ENCODE measurements at places on chromosomes 7 and 10.

DNA sequence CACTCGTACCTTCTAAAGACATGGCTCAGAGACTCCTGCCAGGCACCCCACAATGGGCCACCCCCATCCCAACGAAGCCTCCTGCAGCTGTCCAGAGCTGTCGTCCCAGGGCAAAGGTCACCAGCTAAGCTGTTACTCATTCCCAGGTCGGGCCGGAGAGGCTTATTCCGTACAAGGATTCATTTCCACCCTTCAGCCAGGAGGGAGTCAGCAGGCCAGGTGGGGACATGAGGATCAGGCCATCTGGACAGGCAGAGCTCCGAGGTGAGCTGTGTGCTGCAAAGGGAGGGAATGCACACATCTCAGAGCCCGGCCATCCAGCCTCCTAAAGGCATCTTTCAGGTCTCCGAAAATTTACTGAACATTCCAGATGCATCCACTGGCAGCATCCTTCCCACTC lies 63.9 kb upstream of the NANOS1 start:
- DNase-seq = no peak

DNA sequence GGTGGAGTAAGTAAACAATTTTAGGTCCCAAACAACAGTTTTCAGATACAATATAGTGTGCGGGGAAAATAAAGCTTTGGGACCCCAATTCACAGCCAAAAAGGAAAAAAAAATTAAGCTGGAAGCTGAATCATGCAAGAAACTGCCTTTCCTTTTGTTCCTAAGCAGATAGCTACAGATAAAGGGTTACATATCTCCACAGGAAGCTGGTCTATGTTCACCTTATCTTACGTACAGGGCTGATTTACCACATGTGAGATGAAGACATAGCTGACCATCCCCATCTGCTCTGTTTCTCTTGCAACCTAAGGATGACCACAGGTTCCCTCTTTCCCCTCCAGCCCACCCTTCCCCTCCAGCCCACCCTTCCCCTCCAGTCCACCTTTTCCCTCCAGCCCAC lies 14.2 kb upstream of the PFKP start:
- DNase-seq = no peak

- peak; percentile 84 for DNase-seq
Observed at GRCh38 chr7:152313831-152314604, 121.8 kb downstream of the KMT2C start.

DNA sequence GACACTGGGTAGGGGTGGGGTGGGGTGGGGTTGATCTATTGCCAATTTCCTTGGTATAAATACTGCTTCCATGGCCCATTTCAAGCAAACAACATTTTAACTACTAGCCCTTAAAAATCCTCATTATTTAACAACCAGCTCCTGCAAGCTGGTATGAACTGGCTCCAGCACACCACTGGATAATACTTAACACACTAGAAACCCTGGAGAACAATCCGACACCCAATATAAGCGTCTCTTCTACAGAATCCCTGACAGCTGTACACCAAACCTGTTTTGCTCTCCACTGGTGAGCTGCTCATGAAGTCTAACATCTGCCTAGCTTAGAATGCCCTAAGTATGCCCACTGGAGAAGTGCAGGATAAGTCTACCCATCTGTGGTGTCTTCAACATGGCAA lies 116.8 kb downstream of the HIPK2 start:
- DNase-seq = no peak

DNA sequence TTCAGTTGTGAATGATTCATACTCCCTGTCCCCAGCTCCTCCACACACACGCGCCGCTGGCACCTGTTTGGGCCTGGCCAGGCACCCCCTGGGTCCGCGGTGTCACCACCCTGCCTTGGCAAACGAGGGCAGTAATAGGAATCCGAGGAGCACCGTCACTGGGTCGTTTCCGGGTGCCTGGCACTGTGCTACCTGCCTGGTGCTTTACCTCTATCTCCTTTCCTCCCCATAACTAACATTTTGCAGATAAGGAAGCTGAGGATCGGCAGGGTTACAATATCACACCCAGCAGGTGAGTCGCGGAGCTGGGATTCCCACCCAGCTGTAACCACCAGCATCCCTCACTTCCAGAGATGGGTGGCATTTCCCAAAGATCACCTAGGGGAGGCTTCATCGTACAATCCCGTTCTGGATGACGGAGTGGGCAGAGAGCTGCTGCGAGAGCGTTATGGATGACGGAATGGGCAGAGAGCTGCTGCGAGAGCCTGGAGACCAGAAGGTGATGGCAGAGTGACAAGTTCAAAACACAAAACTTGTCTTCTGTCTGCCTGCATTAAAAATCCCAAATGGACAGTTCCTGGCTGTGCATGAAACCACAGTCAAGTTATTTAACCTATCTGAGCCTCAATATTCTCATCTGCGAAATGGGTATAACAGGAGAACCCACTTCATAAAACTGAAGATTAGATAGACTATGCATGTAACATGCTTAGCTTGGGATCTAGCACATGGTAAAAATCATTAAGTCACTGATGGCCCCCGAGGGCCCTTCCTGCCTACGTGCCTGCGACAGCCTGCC lies 1.1 kb upstream of the HSPA12A start:
- no peak for DNase-seq

DNA sequence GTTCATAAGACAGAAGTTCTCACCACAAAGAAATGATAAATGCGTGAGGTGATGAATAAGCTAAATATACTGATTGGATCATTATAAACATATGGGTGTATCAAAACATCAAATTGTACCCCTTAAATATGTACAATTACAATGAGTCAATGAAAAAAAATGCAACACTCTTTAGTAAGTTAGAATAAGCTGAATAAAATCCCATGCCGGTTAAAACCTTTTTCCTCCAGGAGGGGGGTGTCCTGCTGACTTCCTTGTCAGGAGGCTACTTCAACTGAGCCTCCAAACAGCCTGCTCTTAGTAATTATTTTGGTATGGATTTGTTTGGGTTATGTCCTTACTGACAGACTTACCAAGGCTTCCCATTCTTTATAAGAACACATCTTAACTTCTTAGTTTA lies 649.1 kb downstream of the INHBA start:
- peak; percentile 87 for DNase-seq

DNA sequence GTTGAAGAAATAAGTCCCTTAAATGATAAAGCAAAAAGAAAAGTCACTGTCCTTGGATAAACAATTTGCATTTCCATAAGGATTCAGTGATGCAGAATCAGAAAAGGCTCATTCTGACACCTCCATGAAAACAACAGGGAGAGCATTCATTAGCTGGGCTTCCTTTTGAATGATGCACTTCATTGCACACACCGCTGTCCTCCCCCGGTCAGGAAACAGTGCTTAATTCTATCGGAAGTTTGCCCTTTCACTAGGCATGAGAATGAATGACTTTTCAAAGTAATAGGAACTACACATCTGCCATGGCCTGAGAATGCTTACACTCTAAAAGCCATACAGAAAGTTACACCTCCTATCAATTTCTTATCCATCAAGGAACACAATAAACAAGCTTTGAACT lies 4.2 kb downstream of the PCDH15 start:
- DNase-seq = no peak

DNA sequence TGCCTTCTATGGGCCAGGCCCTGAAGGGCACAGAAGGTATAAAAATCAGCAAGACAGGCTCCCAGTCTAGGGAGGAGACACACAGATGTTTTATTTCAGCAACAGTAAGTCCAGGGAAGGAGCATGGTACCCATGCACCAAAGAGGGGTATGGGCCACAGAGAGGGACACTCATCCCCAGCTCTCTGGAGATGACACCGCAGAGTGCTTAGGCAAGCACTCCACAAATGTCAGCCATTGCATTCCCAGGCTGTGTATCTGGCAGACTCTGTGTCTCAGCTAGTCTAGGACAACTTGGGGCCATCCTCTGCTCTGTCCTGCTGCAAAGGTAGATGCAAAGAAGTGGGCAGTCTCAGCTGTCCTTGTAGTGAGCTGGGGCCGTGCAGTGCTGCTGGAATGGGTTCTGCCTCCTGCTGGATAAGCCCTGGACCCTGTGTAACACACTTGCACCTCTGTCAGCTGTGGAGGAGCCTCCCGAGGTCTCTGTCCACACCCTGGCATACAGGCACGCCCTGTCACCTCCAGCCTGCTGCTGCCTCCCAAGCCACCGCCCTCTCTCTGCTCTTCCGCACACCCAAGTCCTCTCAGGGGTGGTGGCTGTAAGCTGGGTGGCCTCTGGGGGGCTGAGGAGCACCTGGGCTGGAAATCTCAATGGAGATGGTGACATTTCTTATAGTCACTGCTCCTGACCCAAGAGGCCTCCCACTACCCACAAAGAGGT lies 57.6 kb downstream of the VOPP1 start:
- no peak for DNase-seq

DNA sequence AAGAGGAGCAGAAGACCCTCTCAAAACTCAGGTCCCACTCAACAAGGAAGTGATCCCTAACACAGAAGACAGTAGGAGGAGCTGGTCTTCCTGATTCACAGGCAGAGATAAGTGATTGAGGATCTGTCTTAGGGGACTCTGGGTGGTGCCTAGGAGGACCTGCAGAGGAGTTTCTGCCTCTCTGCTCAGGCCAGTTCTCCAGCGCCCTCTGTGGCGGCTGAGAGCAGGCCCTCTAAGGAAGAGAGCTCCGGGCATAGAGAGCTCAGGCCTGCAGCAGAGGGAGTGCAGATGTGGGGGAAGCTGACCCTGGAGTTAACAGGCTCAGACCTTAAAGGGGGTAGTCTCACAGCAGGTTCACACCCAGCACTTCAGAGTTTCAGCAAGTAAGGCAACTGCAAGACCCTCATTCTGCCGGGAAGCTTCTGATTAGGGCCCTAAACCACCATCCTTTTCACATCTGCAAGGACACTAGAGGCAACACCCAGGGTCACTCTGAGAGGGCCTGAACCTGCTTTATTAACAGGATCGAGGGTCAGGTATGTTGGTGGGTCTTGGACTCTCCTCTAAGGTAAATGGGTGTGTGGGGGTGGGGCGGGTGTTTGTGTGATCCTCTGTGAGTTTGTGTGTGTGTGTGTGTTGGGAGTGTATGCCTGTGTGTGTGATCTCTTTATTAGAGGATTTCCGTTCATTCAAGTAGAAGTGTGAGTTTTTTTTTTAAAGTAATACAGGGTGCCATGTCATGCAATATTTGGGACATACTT lies 57.6 kb upstream of the TARP start:
- no peak for DNase-seq

DNA sequence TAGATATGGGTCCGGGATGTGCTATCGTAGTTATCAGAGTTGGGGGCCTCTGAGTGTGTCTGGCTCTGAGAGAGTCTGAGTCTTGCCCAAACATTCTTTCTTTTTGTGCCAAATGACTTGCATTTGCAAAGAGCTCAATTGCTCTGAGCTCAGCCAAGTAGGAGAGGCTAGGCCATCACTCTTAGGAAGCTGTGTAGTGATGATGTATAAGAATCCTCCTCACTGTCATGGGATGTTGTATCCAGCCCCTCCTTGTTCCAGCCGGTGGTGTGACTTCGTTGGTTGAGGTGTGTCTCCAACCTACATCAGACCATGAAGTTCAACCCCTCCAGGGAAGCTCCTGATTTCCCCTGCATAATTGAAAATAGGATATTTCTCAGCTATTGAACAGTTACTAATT lies 97.5 kb upstream of the NPS start:
- no peak for DNase-seq

DNA sequence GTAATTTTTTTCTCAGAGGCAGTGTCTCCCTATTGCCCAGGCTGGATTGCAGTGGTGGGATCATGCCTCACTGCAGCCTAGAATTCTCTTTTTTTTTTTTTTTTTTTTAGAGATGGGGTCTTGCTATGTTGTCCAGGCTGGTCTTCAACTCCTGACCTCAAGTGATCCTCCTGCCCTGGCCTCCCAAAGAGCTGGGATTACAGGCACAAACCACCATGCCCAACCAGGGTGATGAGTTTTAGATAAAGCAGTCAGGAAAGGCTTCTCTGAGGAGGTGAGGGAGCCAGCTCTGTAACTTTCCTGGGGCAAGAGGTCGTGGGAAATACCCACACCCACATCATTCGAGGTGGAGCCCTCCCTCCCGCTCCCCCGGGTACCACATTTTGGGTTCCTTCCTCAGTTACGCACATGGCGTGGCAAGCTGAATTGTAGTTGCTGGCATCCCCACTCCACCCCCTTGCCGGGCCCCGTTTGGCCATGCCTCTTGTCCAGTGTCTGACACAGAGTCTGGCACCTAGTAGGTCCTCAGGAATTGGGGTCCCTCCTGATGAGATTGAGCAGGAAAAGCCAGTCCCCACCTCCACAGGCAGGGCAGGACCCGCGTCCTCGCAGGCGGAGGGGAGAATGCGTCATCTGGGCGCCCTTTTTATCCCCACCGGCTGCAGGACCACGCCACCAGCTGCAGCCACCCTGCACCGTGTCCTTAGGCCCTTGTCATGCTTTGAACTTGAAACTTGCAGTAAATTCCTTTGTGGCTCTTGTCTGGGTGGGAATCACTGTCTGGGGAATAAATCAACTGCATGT lies 43.4 kb downstream of the CLIP2 start:
- DNase-seq = no peak

DNA sequence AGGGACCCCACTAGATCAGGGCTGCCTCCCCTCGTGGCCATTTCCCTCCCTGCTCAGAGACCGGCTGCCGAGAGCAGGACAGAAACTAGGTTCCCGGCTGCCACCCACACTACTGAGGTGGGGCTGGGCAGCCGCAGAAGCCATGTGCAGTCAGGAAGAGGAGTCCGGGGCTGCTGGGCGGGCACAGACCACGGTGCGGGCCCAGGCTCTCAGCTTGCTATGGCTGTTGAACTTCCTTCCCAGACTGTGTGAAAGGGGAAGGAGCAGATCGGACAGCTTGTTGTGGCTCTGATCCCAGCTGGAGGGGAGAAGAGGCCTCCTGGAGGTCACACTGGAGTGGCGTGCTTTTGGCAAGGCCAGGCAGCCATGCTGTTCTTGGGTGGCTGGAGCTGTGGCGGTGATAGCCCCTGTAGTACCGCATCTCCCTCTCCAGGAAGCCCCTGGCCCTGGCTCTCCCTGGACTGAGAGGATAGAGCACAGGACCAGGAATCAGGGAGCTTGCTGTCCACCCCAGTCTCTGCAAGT lies 56.8 kb downstream of the HK1 start:
- DNase-seq = no peak

GRCh38 chr7:134827889-134828288 lies 48.5 kb downstream of the CALD1 start:
- peak; percentile 92 for DNase-seq

DNA sequence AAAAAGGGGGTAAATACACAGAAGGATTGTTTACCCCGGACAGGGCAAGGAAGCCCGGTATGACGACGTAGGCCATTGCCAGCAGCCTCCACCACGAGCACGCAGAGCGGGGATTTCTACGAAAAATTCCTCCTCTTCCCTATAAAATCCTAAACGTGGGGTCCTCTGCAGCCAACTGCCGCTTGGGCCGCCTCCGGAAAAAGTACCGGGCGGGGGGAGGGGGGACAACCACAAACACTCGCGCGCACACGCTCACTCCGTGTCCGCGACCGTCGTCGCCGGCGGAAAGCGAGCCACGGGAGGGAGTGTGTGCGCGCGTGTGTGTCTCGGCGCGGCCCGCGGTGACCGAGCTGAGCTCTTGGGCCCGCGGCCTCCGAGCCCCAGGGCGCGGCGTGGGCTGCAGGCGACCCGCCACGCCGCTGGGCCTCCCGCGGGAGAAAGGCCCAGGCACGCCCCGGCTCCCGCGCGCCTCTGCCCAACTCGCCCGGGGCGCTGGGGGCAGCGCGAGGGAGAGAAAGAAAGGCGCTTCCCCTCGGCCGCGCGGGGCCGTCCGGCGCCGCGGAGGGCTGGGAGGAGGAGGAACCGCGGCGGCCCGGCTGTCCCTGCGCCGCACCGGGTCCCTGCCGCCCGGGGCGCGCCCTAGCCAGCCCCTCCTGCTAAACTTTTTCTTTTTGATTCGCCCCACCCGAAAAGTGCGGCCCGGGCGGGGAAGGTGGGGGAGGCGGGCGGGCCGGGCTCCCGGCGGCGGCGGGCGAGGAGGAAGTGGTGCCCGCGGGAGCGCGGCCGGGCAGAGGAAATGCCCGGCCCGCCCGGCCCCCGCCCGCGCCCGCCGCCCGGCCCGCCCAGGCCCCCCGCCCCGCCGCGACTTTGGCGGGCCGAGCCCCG lies 1.5 kb downstream of the CTBP2 start:
- peak; percentile 79 for DNase-seq

Data from EH (cell line).